Esophagus muscularis mucosa (tissue), 4 donors: ENCODE measurements at places on chromosomes 5 and 9. TPM values are rescaled to one million over a fixed set of nuclear protein-coding genes. Genes with fewer than 3 reads are reported as not detected.

- DNase-seq = no peak
- no peaks in the 10 kb centered on the region for H3K27me3 ChIP-seq
- no peaks in the 10 kb centered on the region for H3K4me1 ChIP-seq
Observed at GRCh38 chr5:35484241-35484640, 133.4 kb upstream of the SPEF2 start.

- peak overlapping the region; percentile 41 for H3K27ac ChIP-seq
- H3K4me1 ChIP-seq = peaks cover 4% of the 10 kb centered on the region
- H3K4me3 ChIP-seq = no peak overlapping the region
- H3K36me3 ChIP-seq = peaks cover 41% of the 10 kb centered on the region
Observed at GRCh38 chr5:14400085-14400484, 181.5 kb upstream of the OTULINL start.

DNA sequence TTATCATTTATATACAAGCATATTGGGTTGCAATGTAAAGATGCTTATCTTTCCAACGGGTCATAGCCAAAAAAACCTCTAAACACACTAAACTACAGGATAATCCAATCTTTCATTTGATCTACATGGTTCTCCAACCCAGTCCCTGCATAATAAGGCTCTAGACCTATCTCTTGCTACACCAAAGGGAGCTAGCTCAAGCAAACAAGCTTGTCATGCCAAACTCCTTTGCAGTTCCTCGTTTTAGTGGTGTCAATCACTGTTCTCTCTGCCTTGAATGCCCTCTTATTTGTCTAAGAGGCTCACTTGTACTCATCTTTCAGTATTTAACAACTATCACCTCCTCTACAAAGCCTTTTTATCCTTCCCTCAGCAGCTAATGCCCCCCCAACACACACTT is 5.6 kb downstream of the HOMER1 start:
- no peaks in the 10 kb centered on the region for H3K36me3 ChIP-seq
- DNase-seq = no peak
- H3K27ac ChIP-seq = no peak overlapping the region
- H3K4me1 ChIP-seq = peaks cover 59% of the 10 kb centered on the region
- no peaks in the 10 kb centered on the region for H3K27me3 ChIP-seq

GRCh38 chr5:73950441-73950873 is 324.5 kb downstream of the ARHGEF28 start:
- H3K4me1 ChIP-seq = no peaks in the 10 kb centered on the region
- peak; percentile 19 for DNase-seq
- no peak overlapping the region for H3K4me3 ChIP-seq
- H3K27me3 ChIP-seq = no peaks in the 10 kb centered on the region

- no peak overlapping the region for H3K27ac ChIP-seq
- no peaks in the 10 kb centered on the region for H3K4me1 ChIP-seq
- peak; percentile 31 for DNase-seq
- no peak overlapping the region for H3K4me3 ChIP-seq
Observed at GRCh38 chr9:14538526-14538925, 154.7 kb downstream of the ZDHHC21 start.

- no peaks in the 10 kb centered on the region for H3K36me3 ChIP-seq
- H3K27ac ChIP-seq = no peak overlapping the region
- DNase-seq = no peak
- H3K4me1 ChIP-seq = no peaks in the 10 kb centered on the region
Observed at GRCh38 chr9:90038763-90039162, 434.0 kb downstream of the GADD45G start.

GRCh38 chr5:88885002-88885401 is 2.0 kb upstream of the MEF2C start:
- no peaks in the 10 kb centered on the region for H3K36me3 ChIP-seq
- DNase-seq = no peak
- peak overlapping the region; percentile 91 for H3K27ac ChIP-seq
- peak overlapping the region; percentile 57 for H3K4me3 ChIP-seq
- no peaks in the 10 kb centered on the region for H3K27me3 ChIP-seq
- peaks cover 64% of the 10 kb centered on the region for H3K4me1 ChIP-seq

The SLC6A19 gene
- total RNA-seq = not detected

The BTNL8 gene
- not detected for total RNA-seq

The RETREG1 gene
- total RNA-seq = 13.0 TPM

The CD180 gene
- 1.8 TPM for total RNA-seq
